ENCODE measurements at places on chromosomes 2 and 18. TPM values are rescaled to one million over a fixed set of nuclear protein-coding genes. Genes with fewer than 3 reads are reported as not detected.

The LIPG gene
- 0.76 TPM for polyA plus RNA-seq

The ANKRD30BL gene
- not detected for polyA plus RNA-seq

The MRO gene
- polyA plus RNA-seq: 0.13 TPM

The FSHR gene
- not detected for polyA plus RNA-seq

The UGT1A4 gene
- not detected for polyA plus RNA-seq

The QPCT gene
- 4.4 TPM for polyA plus RNA-seq

The CAPN14 gene
- polyA plus RNA-seq: 0.06 TPM

The SIX3 gene
- not detected for polyA plus RNA-seq

The IL36G gene
- 1.1 TPM for polyA plus RNA-seq

The C1D gene
- 30.4 TPM for polyA plus RNA-seq

The FABP1 gene
- 7.2 TPM for polyA plus RNA-seq

The FBXO36 gene
- 1.0 TPM for polyA plus RNA-seq

The PMS1 gene
- 4.0 TPM for polyA plus RNA-seq

The XPO1 gene
- polyA plus RNA-seq: 30.4 TPM

The FIGN gene
- 0.33 TPM for polyA plus RNA-seq

The WDFY1 gene
- 17.9 TPM for polyA plus RNA-seq

The GATA6 gene
- polyA plus RNA-seq: 11.9 TPM

The SLC19A3 gene
- 0.43 TPM for polyA plus RNA-seq

The NEU4 gene
- polyA plus RNA-seq: 0.08 TPM
